ENCODE measurements at places on chromosomes 12 and 14.

- no peak for DNase-seq
Measured at GRCh38 chr12:75155962-75156361, 53.7 kb downstream of the KCNC2 start.

GRCh38 chr14:101758913-101759593 is 2.5 kb upstream of the PPP2R5C start:
- DNase-seq = no peak

DNA sequence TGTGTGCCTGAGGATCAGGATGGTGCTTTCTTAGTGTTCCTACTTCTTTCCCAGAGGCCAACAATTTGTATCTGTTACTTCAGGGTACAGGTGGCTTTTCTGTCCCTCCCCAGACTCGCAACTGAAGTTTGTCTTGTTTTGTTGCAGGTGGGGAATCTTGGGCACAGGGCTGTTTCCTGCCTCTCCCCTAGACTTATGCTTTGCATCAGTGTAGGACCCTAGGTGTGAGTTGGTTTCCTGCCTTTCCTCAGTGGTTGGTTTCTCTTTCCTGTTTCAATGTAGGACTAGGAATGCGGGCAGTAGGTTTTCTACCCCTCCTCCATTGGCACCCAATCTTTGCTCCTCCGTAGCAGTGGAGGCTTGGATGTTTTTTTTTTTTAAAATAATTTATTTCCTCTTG is 87.0 kb downstream of the TRMT5 start:
- no peak for DNase-seq

DNA sequence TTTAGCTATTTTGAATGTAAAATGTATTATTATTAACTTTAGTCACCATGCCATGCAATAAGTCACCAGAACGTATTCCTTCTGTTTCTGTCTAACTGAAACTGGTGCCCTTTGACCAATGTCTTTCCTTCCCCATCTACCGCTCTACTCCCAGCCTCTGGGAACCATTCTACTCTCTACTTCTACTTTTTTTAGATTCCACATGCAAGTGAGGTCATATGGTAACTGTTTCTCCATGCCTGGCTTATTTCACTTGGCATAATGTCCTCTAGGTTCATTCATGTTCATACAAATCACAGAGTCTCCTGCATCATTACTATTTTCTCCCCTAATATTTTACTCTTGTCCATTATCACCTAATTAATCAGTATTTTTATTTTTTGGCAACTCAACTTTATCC is 160.1 kb downstream of the TMX1 start:
- DNase-seq = no peak

GRCh38 chr12:85713373-85713772 is 122.8 kb downstream of the RASSF9 start:
- no peak for DNase-seq

DNA sequence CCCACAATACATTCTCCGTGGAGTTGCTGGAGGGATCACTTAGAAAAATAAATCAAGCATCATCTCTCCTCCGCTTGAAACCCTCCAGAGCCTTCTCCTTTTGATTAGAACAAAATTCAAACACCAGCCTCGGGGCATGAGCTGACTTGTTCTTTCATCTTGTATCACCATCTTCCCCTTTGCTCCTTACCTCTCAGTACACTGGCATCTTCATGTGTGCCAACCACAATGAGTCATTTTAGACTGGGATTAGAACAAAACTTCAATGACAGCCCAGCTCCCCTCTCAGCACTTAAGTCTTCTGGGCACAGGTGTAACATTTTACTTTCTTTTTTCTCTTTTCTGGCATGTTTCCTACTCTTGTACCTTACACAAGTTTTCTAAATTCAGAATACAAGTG is 1159.2 kb upstream of the TMEM132C start:
- no peak for DNase-seq

DNA sequence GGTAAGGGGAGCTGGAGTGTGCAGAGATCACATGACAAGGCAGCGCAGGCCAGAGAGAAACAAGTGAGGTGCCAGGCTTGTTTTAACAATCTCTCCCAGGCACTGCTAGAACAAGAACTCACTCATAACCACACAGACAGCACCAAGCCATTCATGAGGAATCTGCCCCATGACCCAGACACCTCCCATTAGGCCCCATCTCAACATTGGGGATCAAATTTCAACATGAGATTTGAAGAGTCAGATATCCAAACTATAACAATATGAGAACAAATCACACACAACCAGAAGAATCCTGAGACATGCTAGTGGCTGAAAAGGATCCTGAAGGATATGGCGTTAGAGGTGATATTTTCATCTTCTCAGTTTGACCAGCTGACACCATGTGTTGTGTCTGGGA is 21.9 kb downstream of the OR6J1 start:
- DNase-seq = no peak

GRCh38 chr12:86261142-86261541 is 5.0 kb upstream of the MGAT4C start:
- no peak for DNase-seq

- DNase-seq = no peak
Measured at GRCh38 chr14:85333313-85333712, 196.6 kb upstream of the FLRT2 start.

DNA sequence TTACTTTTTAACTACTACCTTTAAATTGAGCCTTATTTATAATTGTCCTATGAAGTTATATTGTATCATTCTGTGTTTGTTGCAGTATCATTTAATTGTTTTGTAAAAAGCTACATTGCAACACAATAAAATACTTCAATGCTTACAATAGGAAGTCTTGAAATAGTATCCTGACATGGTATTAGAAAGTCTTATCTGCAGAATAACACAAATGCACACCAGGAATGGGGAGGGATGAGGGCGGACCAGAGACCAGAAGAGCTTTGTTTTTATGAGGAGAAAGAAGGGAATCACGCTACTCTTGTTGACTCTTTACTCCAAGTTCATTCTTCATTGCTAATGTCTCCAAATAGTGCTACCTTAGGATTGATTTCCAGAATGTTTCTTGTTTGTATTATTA is 120.2 kb downstream of the MON2 start:
- DNase-seq = no peak

DNA sequence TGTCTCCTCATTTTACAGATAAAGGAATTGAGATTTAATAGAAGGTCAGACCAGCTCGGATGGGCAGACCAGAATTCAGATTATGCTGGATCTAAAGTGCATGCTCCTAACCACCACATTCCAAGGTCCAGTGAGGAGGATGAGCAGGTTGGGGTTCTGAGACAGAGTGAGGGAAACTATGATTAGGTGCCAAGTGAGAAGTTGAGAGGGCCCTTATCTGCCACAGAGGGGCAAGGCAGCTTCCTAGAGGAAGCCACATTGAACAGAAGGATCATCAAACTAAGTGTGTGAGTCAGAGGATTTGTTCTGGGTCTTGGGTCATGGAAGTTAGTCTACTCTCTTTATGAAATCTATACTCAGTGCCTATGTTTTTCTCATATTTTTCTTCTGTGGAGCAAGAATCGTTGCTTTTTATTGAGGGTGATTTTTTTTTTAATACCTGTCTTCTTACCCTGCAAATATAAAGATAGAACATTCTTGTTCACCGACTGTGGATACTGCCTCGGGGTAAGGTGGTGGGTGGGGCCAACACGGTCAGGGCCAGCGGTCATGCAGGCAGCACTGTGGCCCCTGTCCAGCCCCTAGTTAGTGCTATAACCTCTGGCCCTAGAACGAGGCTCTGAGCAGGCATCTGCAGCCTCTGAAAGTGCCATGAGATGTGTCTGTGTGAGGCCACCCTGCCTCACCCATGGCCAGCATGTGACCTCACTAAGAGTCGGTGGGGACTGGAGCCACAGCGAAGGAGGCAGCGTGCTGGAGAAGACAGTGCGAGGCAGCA is 55.6 kb upstream of the PTHLH start:
- DNase-seq = no peak

DNA sequence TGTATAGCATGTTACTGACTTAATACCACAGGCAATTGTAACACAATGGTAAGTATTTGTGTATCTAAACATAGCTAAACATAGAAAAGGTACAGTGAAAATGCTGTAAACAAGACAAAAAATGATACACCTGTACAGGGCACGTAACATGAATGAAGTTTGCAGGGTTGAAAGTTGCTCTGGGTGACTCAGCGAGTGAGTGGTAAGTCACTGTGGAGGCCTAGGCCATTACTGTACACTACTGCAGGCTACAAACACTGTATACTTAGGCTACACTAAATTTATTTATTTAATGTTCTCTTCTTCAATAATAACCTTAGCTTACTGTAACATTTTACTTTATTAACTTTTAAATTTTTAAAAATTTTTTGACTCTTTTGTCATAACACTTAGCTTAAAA is 158.4 kb downstream of the IPO8 start:
- no peak for DNase-seq

DNA sequence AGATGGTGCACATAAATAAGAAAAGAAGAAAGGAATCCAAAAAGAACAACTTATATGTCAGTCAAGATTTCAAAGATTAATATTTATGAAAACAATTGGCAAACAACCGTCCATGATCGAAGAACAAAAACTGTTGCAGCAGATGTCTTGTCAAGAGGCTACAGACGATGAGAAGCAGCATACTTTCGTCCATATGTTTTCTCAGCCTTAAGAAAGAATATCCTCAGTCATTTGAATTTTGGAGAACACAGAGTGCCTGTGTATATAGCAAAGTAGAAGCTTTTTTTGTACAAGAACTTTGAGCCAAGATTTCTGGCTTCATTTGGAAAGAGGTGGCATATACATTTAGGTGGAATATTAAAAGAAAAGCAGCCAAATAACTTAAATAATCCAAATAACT is 297.2 kb downstream of the ITPR2 start:
- DNase-seq = no peak

GRCh38 chr12:16939871-16940306 is 333.9 kb upstream of the LMO3 start:
- DNase-seq = peak; percentile 5

GRCh38 chr12:48631071-48631470 is 51.0 kb downstream of the KANSL2 start:
- DNase-seq = no peak

- DNase-seq = no peak
Measured at GRCh38 chr14:103380719-103381377, 4.4 kb upstream of the MARK3 start.

DNA sequence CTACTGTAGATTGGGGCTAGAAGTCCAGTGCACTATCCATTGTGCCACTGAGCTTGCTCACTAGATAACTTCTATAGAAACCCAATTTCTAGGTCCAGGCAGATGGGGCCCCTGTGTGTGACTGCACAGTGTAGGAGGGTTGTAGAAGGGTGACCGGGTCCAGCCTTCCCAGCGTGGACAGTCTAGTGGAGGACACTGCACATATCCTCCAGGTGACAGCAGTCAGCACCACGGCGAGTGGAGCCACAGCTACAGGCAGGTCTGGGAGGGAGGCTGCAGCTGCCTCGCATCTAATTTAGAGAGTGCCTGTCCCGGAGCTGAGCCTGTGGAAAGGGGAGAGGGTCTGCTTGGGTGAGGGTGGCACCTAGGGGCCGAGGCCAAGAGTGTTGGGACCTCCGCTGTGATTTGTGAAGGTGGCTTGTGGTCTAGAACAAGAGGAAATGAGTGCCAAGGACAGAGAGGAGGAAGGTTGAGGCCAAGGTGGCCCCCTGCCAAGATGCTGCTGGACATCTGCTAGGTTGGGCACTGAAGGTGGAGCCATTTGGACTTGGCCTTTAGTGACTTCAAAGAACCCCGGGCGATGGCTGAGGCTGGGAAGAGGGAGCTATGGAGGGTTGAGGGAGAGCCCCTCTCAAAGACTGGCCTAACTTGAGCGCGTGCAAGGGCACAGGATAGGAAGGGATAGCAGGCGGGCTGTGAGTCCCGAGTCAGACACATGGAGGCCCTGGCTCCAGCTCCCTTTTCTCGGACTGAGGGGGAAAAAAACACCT is 46.0 kb upstream of the TRAF3 start:
- no peak for DNase-seq

GRCh38 chr12:130872179-130873096 is 572 bp downstream of the RAN start:
- DNase-seq = peak; percentile 44

GRCh38 chr12:108213871-108214445 is 84.9 kb downstream of the WSCD2 start:
- DNase-seq = no peak

GRCh38 chr12:30046376-30046775 is 262.6 kb upstream of the TMTC1 start:
- no peak for DNase-seq

GRCh38 chr12:123488539-123489230 is 30.7 kb downstream of the SNRNP35 start:
- no peak for DNase-seq

- DNase-seq = no peak
Measured at GRCh38 chr14:101743701-101744100, 17.8 kb upstream of the PPP2R5C start.

DNA sequence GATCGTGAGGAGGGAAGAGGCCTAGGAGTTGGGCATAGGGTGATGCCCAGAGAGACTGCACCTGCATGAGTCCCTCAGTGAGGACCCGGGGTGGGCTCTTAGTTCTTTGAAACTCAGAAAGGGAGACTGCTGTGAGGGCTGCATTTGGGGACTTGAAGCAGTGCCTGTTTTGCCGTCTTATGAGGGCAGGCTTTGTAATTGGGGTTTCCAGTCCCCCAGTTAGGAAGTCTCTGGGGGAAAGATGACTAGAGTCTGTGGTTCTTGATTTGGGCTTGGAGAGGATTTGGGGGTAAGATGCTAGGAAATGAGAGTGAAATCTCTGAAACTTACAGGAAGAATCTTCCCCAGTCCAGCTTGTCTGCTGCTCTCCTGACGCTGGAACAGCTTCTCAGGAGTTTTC is 99.6 kb downstream of the ARF6 start:
- DNase-seq = no peak

GRCh38 chr12:82635263-82635662 is 51.4 kb upstream of the TMTC2 start:
- DNase-seq = no peak

GRCh38 chr12:18567787-18568186 is 170.0 kb downstream of the PLCZ1 start:
- DNase-seq = no peak

DNA sequence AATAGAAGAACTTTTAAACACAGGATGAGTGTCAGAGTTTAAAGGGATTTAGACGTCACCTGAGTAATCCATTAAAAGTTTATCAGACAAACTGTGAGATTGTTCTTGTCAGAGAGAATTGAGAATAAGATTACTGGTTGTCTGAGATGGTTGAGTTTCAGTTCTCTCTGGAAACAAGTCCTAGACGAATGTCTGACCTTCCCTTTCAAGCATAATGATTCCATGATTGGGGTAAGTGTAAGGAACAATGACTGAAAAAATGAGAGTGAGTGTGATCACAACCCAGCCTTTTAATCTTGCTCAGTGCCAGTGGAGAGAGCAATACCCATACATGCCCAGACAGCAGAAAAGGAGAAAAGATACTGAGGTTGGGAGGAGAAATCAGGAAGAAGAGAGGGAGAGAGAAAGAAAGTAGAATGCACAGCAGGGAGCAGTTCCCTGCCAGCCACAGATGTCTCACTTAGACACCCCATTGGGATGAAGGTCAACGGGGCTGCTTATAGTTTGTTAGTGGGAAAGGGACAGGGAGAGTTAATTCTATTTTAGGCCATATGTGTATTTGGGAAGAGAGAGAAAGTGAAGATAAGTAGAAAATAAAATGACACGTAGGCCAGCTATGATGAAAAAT is 4.3 kb downstream of the GRIP1 start:
- DNase-seq = no peak

All from activated CD4-positive, alpha-beta T cell treated with anti-CD3 and anti-CD28 coated beads, Interleukin-2, amount 50 U/mL, for 48 hours (primary cell).